ENCODE measurements at places on chromosomes 7 and 10.

GRCh38 chr10:29386342-29386999 lies 97.6 kb downstream of the LYZL1 start:
- peak; percentile 57 for DNase-seq

- no peak for DNase-seq
Measured at GRCh38 chr7:133587903-133588302, 335.0 kb downstream of the EXOC4 start.

DNA sequence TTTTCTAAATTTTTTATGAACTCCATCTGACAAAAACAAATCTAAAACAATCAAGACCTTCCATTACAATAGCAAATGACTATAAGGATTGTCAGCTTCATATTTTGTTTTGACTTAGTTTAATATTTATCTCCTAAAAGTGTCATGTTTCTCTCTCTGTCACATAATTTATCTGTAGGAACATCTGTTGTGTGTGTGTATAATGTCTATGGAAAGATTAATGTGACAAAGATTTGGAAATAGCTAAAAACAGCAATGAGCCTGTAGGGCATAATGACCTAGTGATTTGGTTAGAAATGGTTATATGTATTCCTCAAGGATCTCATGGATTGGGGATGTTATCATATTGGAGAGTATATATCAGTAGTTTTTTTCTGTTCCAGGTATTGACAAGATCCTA lies 69.6 kb upstream of the MDFIC start:
- DNase-seq: no peak

GRCh38 chr7:13829914-13830900 lies 159.3 kb downstream of the ETV1 start:
- DNase-seq: no peak
